ENCODE measurements at places on chromosomes 7 and 10.
A peak's percentile ranks its signal among the peaks of the same experiment; 100 is the strongest.

GRCh38 chr10:69639291-69640195, 9.5 kb downstream of the FAM241B start:
- peak; percentile 63 for DNase-seq

DNA sequence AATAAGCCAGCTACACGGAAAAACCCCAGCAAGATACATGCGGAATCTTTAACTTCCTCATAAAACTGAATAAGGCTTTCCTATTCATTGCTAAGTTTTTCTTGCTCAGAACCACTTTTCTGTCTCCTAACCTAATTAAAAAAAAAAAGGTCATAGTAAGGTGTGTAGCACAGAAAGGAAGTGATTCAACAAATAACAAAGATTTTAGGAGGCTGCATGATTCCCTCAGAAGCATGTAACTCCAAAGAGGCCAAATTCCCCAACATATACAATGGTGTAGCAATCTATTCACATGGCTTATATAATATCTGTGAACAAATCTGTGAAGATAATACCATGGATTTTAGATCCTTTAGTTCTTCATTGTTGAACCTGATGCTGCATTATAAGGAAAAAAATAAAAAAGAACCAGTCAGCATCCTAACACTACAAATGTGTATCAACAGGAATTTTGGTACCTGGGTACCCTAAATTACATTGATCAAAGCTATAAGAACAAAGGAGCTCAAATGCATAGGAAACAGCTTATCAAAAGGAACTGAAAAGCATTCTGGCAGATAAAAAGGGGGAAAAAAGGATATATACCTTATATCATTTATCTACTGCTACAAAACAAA, 63.8 kb downstream of the IMMP2L start:
- no peak for DNase-seq

- no peak for DNase-seq
These were observed 351.1 kb upstream of the MYO3A start for GRCh38 chr10:25582961-25583360.

DNA sequence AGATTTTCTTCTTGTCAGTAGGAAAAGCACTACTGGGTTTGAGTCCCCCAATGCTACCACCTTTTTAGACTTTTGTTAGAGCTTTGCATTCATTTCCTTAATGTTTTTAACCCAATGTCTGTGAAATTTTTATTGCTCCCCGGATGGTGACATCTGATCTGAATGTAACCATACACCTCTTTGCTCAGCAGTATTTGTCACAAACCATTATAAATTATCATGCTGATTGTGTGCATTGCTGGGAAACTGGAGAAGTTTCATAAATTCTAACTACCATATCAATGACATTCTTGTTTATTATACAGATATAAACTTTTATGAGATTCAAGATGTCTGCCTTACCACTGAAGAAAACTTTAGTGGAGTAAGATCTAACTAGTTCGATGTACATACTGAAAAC, 8.5 kb downstream of the NRP1 start:
- no peak for DNase-seq

DNA sequence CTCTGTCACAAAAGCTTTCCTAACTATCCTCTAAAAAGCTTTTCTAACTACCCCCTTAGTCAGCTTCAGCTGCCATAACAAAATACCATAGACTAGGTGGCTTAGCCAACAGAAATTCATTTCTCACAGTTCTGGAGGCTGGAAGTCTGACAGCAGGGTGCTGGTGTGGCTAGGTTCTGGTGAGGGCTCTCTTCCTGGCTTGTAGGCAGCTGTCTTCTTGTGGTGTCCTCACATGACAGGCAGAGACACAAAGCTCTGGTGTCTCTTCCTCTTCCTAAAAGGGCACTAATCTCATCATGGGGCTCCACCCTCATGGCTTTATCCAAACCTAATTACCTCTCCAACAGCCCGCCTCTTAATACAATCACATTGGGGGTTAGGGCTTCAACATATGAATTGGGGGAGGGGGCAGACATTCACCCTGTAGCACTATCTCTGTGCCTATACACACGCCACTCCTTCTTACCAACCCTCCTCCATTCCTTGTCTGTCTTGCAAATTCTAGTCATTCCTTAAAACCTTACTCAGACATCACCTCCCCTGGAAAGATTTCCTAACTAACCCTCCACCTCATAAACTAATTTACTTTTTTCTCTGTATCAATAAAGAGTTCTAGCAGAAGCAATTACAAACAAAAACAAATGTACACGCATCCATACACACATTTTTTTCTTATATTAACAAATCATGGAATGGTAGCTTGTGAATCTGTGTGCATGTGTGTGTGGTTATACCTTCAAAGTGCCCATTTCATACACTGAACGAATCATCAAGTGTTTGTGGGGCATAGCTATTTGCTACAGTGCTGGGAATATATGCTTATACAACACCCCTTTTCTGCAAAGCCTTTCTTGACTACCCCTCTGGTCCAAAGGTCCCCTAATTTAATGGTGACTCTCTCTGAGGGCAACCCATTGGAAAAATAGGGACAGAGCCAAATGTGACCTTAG, 26.4 kb downstream of the RHOBTB1 start:
- no peak for DNase-seq

DNA sequence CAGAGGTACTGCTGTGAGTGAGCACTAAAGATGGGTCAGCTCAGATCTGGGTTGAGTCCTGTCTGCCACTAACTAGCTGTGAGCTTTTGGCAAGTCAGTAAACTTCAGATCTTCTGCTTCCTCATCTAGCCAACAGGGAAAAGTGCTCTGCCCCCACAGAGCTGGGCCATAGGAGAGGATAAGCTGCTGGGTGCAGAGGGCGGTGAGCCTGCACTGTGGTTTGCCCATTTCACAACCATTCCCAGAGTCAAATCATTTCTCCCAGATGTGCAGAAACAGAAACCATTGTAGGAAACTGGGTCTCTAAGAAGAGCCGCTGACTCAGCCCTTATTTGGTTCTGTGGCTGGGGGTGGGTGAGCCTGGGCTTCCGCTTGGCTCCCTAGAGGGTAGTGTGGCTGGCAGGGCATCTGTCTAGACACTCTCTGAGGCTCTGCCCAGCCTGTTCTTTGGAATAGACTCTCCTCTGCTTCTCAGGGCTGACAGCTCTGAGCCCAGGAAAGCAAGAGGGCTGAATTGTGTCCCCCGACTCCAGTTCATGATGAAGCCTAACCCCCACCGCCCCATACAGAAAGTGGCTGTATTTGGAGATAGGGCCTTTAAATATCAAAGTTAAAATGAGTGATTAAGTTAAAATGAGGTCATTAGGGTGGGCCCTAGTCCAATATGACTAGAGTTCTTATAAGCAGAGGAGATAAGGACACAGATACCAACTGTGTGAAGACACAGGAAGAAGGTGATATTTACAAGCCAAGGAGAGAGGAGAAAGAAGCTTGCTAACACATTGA, 29.5 kb upstream of the ARHGAP22 start:
- no peak for DNase-seq

- DNase-seq: no peak
These were observed 16.2 kb upstream of the FAM204A start for GRCh38 chr10:118358327-118358726.

DNA sequence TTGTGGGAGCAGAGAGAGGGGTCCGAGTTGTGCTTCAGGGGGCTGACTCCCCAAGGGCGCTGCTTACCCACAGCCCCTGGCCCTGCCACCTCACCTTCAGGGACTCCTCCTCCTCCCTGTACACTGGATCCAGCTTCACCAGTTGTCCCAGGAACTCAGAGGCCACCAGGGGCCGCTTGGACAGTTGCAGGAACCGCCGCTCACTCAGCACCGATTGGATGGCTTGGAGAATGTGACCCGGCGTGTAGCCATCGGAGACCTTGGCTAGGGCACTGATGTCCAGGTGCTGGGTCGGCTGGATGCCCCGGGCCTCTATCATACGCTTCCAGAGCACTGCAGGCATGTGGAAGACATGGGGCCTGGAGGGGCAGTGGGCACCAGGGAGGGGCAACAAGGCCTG, 4.5 kb upstream of the ASB10 start:
- no peak for DNase-seq

DNA sequence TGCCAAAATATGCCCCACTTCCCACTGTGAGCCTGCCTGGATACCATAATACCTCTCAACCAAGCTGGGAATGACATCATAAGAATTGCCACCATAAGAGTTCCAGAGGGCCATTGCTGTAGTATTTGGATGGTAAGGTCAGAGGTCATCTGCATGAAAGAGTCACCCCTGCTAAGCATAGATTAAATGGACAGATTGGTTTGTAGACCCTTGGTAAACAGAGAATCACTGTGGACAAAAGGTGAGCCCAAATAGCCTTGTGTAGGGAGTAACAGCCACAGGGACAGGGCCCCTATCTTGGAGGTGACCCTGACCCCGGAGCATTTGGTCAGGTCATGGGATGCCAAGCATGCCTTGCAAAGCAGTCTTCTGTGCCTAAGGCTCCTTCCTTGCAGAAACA, 129.7 kb downstream of the GPAM start:
- DNase-seq: no peak

GRCh38 chr7:105978035-105978434, 15.0 kb downstream of the CDHR3 start:
- no peak for DNase-seq

DNA sequence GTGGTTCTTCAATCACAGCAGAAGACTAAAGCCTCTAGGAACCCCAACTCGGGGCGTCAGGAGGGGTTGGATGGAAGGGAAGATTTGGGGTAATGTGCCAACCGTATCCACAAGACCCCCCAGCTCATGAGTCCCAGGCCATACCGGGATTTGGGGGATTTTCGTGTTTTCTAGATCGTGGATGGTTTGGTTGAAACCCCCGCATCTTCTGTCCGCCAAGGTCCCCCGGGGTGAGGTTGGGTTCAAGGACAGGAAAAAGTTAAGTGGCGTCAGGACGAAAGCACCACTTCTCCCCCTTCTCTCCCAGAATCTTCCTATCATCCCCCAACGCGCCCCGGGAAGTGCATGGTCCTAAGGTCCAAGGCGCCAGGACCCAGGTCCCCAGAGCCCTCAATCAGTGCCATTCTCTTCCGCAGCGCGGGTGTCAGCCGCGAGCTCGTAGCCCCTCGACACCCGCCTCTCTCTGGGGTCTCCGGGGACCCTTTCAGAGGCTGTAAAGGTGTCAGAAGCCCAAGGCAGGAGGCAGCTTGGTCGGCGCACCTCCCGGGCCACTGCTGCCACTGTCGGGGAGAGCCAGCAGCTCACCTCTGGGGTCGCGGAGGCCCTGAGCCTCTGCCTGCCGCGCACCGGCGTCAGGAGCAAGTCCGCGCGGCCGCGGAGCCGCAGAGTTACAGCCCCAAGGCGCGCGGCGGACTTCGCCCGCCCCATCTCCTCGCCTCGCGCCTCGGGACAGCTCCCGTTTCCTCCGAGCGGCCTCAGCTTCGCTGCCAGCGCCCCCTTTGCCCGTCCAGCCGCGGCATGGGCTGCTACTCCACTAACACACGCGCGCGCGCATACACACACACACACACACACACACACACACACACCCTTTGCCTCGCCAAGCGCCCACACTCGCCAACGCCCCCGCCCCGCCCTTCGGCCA, 1.5 kb downstream of the MKX start:
- DNase-seq: peak; percentile 6

- DNase-seq: no peak
These were observed 2.4 kb downstream of the LRIT1 start for GRCh38 chr10:84238909-84239308.

DNA sequence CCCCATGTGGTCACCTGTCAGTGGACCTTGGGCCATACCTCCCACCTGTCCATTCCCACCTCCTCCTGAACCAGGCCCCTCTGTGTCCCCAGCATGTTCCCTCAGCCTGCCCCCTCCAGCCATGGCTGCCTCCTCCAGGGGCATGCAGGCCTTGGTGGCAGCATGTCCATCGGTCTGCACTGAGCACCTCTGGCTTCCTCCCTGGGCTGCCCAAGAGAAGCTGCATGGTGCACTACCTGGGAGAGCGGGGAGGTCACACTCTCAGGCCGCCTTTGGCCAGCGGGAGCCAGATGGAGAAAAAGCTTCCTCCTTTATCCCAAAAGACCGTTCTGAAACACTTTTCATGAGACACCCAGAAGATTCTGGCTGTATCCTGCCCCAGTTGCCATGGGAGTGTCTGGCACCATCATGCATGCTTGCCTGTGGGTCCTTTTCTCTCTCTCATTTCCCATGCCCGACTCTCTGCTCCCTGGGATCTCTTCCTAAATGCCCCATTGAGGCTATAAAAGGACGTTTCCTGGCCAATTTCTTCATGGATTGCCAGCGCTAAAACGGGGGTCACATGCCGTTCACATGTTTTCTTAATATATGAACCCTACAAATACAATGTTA, 45.5 kb upstream of the MGMT start:
- DNase-seq: no peak

- no peak for DNase-seq
These were observed 9.1 kb downstream of the ADCY1 start for GRCh38 chr7:45583296-45583695.

- no peak for DNase-seq
These were observed 35.2 kb downstream of the KCNMA1 start for GRCh38 chr10:77602231-77602912.

- no peak for DNase-seq
These were observed 44.1 kb downstream of the PAPSS2 start for GRCh38 chr10:87703771-87704170.

GRCh38 chr7:149830997-149831740, 7.0 kb upstream of the ZNF862 start:
- no peak for DNase-seq

DNA sequence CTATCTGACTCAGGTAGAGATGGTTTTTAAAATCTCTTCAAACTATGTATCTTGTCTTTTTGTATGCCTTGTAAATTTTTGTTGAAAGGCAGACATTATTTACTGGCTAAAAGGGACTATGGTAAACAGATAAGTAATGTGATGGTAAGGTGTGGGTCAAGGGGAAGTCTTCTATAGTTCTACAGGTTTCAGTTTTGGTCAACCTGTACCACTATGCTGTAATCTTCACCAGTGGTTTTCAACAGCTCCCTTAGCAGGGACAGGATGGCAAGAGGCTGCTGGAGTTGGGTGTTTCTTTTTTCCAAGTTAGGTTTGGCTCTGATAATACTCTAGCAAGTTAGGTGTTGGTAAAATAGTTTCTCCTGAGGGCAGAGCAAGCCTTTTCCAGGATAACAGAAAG, 32.7 kb upstream of the FZD8 start:
- no peak for DNase-seq

DNA sequence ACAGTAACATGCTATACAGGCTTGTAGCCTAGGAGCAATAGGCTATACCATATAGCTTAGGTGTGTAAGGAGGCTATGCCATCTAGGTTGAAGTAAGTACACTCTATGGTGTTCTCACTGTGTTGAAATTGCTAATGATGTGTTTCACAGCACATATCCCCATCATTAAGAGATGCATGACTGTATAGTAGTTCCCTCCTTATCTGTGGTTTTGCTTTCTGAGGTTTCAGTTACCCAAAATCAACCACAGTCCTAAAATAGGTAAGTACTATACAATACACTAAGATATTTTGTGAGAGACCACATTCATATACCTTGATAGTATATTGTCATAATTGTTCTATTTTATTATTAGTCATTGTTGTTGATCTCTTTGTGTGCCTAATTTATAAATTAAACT, 12.7 kb downstream of the FZD1 start:
- no peak for DNase-seq
